ENCODE measurements at places on chromosomes 6 and 20.

GRCh38 chr6:680666-681340, 12.1 kb downstream of the EXOC2 start:
- no peak for DNase-seq

GRCh38 chr6:32194825-32195651, 2.6 kb upstream of the GPSM3 start:
- DNase-seq, result no peak

- DNase-seq, result no peak
Measured at GRCh38 chr20:48155268-48155667, 370.0 kb upstream of the SULF2 start.

DNA sequence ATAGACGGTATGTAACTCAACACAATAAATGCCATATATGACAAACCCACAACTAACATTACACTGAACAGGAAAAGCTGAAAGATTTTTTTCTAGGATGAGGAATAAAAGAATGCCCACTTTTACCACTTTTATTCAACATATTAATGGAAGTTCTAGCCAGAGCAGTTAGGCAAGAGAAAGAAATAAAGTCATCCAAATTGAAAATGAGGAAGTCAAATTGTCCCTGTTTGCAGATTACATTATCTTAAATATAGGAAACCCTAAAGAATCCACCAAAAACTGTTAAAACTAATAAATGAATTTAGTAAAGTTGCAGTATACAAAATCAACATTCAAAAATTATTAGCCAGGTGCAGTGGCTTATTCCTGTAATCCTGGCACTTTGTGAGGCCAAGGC, 24.6 kb upstream of the ADGB start:
- no peak for DNase-seq

DNA sequence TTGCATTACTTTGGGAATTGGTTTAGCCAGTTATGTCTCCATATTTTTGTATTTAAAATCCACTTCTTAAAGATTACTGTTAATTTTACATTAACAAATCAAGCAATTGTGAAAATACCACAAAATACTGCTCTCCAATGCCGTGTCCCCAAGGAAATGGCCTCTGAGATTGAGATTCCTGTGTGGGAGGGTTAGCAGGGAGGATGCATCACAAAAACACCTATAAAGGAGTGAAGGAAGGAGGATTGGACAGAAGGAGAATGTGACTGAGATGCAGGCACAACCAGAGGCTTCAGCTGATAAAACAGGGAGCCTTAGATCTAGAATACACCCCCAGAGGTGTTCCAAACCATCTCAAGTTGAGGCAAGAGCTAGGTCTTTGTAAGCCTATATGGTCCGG, 34.2 kb upstream of the NKAIN2 start:
- no peak for DNase-seq

GRCh38 chr6:15796844-15797243, 134.0 kb upstream of the DTNBP1 start:
- DNase-seq, result no peak

DNA sequence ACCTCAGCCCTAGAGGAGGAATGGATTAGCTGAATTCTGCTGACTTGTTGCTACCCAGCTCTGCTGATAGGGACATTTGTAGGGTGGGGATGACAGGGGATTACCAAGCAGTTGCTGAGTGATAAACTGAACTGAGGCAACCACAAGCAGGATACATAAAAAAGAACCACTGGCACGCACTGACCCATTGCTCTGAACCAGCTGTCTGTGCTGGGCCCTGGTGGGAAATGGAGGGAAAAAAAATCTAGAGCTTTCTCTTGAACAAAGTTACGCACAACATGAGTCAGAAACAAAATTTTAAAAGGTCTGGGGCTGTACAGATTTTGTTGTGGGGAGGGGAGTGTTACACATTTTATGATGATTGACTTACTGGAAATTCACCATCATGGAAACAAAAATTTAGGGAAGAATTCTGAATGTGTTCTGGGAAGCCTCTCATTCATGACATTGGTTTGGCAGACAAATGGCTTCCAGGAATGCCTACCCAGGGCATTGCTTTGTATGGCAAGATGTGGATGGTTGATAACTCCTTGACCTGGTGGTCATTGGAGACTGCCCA, 37.7 kb downstream of the FOXO3 start:
- DNase-seq, result no peak

- DNase-seq, result no peak
Measured at GRCh38 chr6:134022650-134023049, 29.8 kb downstream of the SLC2A12 start.

GRCh38 chr6:56986611-56987010, 31.7 kb downstream of the BEND6 start:
- DNase-seq, result no peak

GRCh38 chr6:68196645-68197044, 438.4 kb upstream of the ADGRB3 start:
- no peak for DNase-seq

GRCh38 chr20:50715694-50716093, 15.7 kb upstream of the PARD6B start:
- no peak for DNase-seq

DNA sequence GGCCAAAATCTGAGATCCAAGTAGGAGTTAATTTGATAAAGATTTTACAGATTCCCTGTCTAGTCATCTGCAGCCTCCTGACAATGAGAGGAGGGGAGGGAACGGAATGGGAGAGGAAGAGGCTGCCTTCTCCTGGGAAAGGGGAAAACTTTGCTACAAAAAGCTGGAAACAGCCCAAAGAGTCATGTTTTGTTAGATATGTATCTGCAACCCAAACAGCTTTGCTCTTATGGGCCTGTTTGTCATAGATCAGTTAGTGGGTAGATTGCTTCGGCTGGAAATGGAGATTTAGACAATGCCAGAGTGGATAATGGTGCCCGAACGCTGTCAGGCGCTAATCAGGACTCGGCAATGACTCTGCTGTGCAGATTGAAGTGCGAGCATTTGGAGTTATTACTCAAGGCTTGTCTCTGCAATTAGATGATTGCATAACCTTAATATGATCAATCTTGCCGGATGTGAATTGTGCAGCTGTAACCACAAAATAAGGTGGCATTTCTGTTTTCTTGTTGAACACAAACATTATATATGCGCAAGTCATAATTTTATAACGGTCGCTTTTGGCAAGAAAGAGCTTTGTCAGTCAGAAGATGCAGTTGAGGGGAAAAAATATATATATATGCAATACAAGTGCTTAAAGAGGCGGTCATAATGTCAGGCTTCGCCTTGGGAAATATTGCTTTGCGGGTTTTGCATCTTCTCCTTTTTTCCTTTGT, 92.4 kb upstream of the MAFB start:
- DNase-seq, result no peak

- no peak for DNase-seq
Measured at GRCh38 chr6:2688401-2689064, 62.2 kb downstream of the MYLK4 start.

- DNase-seq, result no peak
Measured at GRCh38 chr6:42047213-42047590, 3.1 kb upstream of the TAF8 start.

DNA sequence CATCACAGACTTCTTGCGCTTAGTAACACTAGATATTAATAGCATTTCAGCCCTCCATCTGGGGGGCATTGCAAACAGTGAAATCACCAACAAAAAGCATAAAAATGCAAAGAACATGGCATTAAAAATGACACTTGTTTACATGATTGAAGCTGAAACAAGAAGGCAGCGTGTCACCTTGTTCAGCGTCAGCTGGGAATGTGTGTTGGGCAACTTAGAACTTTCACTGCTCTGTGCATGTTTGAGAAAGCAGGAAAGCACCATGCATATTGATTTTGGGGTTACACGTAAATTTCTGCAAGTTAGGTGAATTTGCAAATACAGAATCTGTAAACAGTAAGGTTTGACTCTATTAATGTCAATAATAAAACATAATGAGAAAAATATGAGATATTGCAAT, 162.9 kb downstream of the SOX4 start:
- DNase-seq, result no peak
